ENCODE measurements at places on chromosomes 6 and 20.

DNA sequence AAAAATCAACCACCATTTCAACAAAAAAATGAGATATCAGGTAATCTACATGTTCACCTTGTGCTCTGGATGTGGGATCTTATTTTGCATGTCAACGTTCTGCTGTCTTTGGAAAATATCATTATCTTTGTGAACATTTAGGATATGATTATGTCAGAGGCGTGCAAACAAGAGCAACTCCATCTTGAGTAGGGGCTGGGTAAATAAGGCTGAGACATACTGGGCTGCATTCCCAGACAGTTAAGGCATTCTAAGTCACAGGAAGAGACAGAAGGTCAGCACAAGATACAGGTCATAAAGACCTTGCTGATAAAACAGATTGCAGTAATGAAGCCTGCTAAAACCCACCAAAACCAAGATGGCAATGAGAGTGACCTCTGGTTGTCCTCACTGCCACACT is 28.8 kb upstream of the ZBTB24 start:
- DNase-seq, result no peak

DNA sequence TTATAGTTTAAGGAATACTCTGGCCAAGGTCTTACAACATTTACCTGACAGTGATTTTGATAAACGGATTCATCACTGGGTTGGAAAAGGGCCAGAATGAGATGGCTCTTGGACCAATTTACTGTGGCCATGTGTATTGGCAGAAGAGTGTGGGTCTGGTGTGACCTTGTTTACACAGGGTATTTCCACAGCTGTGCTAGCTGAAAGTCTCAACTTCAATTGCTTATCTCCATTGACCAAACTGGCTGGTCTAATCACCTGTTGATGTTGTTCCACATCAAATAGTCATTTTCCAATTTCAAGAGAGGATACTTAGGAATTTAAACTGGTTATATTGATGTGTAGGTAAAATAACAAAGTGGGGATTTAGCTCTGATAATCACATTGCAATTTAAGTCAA is 501.6 kb upstream of the MAP3K7 start:
- DNase-seq, result no peak

DNA sequence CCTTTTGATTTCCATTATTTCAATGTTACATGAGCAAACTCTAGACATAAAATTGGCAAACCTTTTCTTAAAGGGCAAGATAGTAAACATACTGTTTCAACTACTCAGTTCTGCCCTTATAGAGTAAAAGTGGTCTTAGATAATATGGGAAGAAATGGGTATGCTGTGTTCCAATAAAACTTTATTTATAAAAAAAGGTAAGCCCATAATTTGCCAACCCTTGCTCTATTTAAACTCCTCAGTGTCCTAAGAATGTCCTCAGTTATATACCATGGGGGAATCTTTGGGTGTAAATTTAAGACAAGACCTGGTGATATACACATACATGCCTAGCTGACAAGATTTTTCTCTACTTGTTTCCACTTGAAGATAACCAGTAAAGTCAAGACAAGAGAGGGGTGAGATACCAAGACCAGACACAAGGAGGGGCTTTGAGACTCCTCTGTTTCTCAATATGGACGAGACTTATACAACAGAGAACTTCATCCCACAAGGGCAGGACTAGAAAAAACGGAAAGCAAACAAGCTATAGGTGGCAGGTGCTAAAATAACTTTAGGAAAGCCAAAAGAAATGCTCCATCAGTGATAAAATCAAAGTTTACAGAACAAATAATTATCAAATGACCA is 10.5 kb downstream of the SNX3 start:
- no peak for DNase-seq

GRCh38 chr6:4920914-4921410 is 82.9 kb downstream of the RPP40 start:
- DNase-seq, result no peak

DNA sequence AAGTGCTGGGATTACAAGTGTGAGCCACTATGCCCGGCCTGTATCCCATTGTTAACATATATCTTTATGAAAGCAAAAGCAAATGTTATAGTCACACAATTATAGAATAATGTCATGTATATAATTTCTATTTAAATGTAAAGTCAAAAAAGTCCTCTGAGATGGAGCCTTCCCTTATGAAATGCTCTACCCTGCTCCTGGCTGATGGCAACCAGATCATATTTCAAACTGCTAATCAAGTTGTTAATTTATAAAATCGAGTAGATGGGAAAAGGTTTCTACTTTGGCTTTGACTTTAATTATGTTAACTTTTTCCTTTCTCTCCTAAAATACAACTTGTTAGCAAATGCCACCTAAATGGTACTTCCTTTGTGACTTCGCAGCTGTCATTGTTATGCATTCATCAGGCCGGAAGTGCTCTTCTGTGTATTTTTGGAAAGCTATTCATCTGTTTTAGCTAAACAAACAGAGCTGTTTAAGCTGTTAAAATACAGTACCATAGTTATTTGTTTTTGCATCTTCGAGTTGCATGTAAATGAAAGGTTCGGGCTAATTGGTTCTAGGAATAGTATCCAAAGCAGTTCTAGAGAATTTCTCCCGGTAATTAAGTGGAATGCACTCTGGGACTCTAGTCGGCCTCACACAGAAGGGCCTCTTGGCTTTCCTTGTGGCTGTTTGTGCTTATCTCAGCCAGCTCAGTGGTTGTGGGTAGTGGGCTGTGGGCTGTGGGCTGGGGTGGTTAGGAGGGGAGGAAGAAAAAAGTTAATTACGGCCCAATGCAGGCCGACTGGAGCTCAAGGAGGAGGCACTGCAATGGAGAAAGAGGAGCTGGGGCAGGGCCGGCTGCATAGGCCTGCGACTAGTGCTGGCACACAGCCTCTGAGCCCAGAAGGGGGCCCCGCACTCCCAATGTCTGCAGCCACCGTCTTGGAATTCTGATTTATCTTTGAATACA is 34.8 kb downstream of the SLC35D3 start:
- DNase-seq, result no peak

- no peak for DNase-seq
Measured at GRCh38 chr6:64477391-64477790, 841.8 kb downstream of the PHF3 start.

DNA sequence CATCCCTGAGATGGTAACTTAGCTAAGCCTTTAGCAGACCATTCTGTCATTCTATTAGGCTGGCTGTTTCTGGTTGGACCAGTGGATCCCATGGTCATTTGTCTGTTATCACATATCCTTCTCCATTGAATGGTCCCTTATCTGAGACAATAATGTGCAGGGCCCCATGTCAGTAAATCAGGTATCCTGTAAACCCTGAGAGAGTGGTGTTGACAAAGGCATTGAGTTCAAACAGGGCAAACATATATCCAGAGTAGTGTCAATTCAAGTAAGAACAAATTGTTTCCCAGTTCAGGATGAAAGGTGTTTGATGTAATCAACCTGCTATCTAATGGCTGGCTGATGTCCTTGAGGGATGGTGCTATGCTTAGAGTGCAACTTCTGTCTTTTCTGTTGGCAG is 126.2 kb downstream of the LINC00237 start:
- no peak for DNase-seq

DNA sequence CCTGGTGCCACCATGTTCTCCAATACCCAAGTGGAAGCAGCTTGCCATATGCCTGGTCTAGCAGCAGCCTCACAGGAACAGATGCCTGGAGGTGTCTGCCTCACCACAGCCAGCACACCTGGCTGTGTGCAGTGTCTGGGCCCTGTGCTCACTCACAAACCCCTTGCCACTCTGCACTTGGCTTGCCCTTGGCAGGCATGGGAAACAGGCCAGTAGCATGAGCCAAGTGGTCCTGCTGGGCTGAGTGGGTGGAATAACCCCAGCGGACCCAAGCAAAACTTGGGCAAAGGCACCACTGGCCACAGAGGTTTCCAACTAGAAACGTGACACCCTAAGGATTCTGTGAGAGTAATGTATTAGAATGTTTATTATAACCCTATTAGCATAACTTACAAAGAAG is 600.5 kb upstream of the GJE1 start:
- no peak for DNase-seq

- DNase-seq, result no peak
Measured at GRCh38 chr6:126821706-126822105, 296.8 kb upstream of the RSPO3 start.

- DNase-seq, result no peak
Measured at GRCh38 chr6:52312461-52312860, 27.9 kb upstream of the MCM3 start.

- DNase-seq, result no peak
Measured at GRCh38 chr20:21090721-21091120, 15.4 kb downstream of the LINC00237 start.

GRCh38 chr6:28337121-28337520 is 1.2 kb upstream of the ZSCAN31 start:
- DNase-seq, result no peak

GRCh38 chr6:13534536-13534935 is 39.9 kb upstream of the SIRT5 start:
- no peak for DNase-seq

GRCh38 chr6:63403725-63404124 is 83.9 kb upstream of the LGSN start:
- DNase-seq, result no peak

DNA sequence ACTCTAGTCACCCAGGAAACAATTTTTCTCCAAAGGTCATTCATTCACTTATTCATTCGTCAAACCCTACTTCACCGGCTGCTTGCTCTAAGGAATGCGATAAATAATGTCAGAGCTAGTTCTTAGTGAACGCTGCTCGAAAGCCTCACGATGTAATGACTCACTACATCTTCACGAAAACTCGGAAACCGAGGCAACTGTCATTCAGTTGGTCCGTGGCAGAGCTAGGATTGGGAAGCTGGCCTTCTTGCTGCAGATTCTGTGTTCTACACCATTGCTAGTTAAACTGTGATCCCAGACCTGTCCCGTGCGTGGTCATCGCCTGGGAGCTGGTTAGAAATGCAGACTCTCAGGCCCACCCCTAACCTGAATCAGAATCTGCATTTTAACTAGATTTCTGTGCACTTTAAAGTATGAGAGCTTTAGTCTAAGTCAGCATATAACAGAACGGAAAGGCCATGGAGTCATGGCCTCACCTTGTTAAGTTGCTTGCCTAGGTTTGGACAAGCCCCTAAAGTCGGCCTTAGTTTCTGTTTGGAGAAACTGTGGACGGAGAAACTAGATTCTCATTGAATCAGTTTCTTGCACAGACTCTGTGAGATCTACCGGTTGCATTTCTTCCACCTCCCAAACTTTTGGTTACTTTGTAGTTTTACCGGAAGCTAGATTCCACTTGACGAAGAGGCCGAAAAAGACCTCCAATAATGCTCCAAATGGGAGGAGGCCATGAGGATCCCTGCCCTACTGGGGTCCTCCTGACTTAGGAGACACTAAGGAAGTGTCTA is 651 bp upstream of the CCND3 start:
- no peak for DNase-seq

GRCh38 chr20:5834436-5835005 is 84.3 kb downstream of the SHLD1 start:
- DNase-seq, result no peak

GRCh38 chr6:106961801-106962200 is 12.7 kb downstream of the CD24 start:
- DNase-seq, result no peak

GRCh38 chr20:11544029-11544678 is 373.5 kb upstream of the BTBD3 start:
- no peak for DNase-seq

GRCh38 chr20:43762911-43763310 is 36.1 kb upstream of the GTSF1L start:
- no peak for DNase-seq

GRCh38 chr6:9621276-9621675 is 793.6 kb downstream of the TFAP2A start:
- DNase-seq, result no peak

GRCh38 chr6:28896505-28897368 is 27.0 kb downstream of the TRIM27 start:
- no peak for DNase-seq

GRCh38 chr20:42441864-42442331 is 747.8 kb downstream of the PTPRT start:
- DNase-seq, result no peak

GRCh38 chr6:1901556-1901955 is 291.8 kb downstream of the FOXC1 start:
- no peak for DNase-seq

DNA sequence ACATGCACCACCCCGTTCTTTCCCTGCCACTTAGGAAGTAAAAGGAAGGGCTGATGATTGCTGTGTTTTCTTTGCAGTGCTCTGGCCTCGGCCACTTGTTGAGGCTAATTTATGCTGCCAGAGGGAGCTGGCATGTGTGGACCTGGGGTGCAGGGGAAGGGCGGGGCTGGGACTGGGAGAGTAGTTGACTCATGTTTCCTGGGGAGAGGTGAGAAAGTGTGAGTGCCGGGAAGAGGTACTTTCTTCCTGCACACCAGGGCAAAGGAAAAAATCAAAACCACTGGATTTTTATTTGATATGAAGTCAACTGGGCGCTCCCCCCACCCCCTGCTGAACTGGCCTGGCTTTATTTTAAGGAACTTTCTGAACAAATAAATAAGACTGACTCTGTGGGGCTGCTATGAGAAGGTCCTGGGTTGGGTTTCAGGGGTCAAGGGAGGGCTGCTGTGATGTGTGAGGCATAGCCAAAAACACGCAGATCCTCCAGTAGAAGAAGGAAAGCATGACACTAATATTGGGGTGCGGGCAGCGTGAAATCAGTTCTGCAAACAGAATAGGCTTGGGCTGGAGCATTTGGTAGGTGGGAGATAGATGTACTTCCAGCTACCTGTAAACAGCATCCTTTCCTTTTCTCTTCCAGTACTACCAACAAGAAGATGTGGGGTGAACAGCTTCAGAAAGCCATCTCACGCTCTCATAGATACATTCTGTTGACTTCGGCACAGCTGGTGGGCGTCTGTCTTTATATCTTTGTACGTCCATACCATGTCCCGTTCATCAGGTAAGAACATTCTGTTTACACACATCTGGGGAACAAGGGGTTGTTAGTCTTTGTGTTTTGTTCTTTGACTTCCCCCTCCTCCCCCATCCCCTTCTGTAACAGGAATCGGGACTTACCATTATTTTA is 87.5 kb downstream of the SYNJ2 start:
- no peak for DNase-seq

DNA sequence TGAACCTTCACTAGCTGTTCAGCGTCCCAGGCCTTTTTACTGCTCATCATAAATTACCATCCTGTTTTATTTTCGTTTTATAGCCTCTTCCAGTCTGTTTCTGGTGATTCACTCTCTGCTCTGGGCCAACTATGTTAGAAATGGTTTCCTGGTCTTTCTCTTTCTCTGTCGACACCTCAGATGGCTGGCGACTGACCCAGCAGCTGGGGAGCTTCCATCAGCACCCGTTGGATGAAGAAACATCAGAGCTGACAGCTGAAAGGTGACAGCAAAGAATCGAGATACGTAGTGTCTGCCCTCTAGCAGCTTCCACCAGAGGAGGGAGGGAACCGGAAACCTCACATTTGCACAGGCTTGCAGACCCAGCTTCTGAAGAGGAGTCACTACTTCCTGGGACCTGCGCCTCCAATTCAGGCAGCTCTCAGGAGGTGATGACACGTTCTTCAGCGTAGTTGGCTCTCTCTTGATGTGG is 82.9 kb upstream of the MLN start:
- no peak for DNase-seq

DNA sequence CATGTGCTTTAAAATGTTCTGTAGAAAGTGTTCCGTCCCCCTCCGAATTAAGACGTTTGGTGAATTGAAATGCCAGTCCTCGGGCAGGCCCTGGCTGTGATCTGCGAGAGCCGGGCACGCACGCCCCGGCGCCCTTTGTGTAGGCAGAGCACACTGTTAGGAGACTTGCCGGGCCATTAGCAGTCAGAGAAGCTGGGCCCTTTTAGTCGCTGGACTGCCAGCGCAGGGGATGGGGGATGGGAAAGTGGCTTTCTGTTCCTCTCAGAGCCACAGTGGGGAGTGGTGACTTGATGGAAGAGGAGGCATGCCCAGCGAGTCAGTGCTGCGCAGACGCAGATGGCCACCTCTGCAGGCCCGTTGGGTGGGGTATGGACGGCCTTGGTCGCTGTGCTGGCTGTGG is 2.2 kb downstream of the PPP1R3G start:
- DNase-seq, result no peak

All from stimulated activated CD8-positive, alpha-beta memory T cell treated with anti-CD3 and anti-CD28 coated beads, Interleukin-7, amount 100 ng/mL, for 24 hours (primary cell).